ENCODE measurements at places on chromosomes 11 and 22.

- no peak for DNase-seq
Measured at GRCh38 chr11:109507331-109507730, 85.3 kb downstream of the C11orf87 start.

DNA sequence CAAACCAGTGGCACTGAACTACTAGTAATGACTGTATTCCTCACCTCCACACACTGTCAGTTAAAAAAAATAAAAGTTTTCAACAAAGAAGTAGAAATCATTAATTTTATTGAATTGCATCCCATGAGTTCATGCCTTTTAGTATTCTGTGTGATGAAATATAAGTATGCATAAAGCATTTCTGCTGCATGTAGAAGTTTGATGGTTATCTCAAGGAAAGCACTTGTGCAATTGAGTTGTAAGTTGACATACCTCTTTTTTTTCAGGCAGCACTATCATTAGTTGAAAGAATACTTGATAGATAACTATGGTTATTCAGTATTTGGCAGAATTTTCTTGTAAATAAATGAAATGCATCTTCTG, 104.4 kb downstream of the STIM1 start:
- peak; percentile 17 for DNase-seq

DNA sequence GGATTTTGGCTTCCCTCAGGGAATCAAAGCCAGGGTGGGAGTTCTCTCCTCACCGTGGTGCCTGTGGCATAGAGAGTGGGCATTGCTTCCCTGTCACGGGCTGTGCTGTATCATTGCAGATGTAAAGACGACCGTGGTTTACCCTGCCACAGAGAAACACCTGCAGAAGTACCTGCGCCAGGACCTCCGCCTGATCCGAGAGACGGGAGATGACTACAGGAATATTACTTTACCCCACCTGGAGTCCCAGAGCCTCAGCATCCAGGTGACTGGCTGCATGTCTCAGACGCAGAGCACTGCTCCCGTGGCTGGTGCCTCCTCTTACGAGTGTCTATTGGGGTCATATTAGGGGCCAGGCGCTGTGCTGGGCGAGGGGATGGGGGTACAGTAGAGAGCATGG, 24.2 kb upstream of the ST3GAL4 start:
- no peak for DNase-seq

GRCh38 chr11:61927501-61927900, 10.1 kb upstream of the RAB3IL1 start:
- DNase-seq = no peak

- no peak for DNase-seq
Measured at GRCh38 chr11:37364246-37364839, 766.3 kb upstream of the RAG2 start.

DNA sequence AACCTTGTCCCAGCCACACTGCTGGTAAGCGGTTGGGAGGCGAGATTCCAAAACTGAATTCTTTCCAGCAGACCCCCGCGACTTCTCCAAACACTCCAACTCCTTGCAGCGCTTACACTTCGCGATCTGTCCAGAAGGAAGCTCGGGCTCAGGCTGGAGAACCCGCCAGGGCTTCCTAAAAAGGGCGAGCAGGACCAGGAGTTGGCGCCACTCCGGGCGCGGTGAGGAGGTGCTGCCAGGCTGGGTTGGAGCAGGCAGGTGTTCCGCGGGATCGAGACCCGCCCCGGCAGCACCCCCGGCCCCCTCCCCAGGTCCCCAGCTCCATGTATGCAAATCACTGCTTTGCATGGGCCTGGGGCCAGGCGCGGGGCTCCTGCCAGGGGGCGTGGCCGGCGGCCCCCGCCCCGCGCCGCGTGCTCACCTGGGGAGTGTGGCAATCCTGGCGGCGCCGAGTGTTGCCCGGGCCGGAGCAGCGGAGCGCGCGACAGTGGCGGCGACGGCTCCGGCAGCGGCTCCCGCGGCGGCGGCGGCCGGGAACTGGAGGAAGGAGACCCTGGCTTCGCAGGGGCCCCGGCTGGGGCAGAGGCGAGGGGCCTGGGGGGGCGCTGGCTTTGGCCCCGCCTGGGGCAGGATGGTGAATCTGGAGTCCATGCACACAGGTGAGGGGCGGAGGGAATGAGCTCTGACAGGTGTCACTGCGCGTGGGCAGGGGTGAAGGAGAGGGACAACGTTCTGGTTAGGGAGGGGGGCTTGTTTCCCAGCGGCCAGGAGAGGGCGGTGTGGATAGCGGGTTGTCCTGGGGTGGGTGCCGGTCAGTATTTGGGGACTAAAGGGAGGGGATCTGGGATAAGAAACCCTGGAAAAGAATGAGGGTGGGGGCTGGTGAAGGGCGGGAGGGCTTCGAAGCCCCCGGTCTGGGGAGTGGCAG, at the start of gene POU2F3:
Gene POU2F3, plus strand, starts transcription at position 428 of the 928 bp plus-strand sequence. Its CDS starts 204 bp downstream, at position 632.
- no peak for DNase-seq

DNA sequence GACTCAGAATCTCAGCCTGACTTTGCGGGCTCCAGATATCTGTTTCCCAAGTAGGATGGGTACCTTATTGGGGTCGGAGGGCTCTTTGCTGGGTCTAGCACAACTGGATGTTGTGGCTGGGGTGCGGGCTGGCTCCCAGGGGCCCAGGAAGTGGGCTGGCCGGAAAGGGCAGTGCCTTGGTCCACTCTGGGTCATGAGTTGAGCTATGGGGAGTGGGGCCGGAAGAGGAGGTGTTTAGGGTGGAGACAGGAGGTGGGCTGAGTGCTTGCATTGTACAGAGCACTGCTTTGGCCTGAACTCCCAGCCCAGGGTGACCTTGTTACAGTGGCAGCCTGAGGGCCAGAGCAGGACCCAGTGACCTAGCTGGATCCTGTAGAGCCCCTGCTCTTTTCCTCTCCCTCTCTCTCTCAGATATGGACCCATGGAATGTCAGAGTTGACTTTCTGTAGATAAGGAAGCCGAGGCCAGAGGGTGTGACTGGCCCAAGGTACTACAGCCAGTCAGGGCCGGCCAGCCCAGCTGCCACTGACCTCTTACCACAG, 13.2 kb downstream of the PHLDB1 start:
- DNase-seq = no peak

DNA sequence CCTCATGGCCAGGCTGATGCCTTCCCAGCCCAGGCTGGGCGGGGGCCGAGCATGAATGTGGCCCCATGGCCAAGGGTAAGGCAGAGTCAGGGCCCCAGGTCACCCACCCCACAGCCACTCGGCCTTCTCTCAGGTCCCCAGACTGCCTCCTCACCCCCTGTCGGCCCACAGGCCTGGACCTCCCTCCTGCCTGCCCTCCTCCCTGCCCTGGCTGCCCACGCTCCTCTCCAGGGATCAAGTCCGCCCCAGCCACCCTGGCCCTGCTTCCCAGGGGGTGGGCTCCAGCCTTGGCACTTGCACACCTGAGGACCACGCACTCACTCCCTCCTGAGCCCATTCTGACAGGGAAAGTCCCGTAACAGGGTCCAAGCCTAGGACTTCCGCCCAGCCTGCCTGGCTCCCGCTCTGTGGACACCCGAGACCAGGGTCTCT, 37.8 kb upstream of the TH start:
- no peak for DNase-seq

DNA sequence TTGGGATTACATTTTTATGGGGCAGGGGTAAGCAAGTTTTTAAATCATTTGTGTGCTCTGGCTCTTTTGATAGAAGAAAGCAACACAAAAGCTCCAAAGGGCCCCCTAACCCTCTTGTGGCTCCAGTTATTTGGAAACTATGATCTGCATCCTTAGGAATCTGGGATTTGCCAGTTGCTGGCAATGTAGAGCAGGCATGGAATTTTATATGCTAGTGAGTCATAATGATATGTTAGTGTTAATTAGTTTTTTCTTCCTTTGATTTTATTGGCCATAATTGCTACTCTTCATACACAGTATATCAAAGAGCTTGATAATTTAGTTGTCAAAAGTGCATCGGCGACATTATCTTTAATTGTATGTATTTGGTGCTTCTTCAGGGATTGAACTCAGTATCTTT, 10.1 kb downstream of the RAG1 start:
- no peak for DNase-seq

- DNase-seq = no peak
Measured at GRCh38 chr11:94882931-94883330, 90.4 kb downstream of the CWC15 start.

DNA sequence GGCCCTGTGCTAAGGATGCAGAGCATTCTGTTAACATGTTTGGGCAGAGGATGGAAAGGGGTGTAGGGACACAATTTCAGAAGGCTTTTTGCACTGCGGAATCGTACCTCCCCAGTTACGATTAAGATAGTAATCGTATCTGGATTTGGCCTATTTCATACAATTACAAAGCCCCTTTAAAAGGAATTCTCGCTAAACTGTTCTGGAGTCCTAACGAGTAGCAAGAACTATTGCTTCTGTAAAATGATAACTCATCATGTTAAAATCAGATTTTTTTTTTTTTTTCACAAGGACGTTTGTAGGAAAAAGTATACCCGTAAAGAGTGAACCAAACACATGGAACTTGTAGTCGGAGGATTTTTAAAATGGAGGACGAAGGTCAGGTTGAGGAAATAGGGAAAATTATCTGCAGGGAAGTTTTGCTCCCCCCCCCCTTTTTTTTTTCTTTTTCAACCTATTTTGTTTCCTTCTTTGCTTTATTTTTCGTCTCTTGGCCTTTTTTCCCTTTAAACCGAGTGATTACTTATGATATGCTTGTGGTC, 934 bp downstream of the HSD17B12 start:
- no peak for DNase-seq

DNA sequence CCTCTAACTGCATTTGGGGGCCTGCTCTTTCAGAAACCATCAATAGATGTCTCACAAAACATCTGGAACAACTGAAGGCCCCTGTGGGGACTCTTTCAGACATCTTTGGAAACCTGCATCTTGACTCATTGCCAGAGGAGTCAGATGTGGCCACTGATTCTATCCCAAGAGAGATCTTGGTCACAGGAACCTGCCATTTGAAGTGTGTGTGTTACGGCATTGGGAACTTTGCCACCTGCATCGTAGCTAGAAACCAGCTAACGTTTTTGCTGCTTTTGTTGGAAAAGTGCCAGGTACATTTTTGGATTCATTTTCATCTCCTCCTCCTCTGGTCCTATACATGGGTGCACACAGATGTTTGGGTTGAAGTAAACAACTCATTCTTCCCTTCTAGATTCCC, 4.3 kb downstream of the SRRD start:
- DNase-seq = no peak
